NCI-H1436 treated with DMSO at 0.1 percent for 48 hours (cell line): ENCODE measurements at places on chromosomes 6 and 20.

DNA sequence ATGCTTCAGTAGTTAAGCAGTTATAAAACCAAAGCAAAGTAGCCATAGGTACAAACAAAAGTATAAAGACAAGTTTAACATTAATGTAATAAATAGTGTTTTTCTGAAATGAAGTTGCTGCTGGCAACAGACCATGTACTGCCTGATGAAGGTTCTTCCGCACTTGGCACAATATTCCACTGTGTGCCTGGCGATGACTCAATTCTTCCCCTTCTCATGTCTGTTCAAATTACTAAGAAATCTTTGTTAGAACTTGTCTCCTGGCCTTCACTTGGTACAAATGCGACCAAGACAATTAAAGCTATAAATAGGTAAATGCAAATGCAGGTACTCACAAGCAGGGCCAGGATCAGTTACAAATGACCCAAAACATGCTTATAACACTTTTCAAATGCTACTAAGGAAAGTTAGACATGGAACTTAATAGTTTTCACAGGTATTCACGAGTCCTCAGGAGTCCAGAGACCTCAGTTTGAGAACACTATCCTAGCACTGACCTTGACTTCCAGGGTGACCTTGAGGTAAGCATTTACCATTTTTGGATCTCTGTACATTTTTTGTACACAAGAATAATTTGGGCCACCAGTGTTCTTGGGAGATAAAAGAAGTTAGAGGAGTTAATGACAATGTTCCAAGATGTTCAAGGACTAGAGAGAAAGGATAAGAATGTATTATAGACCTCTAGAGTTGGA lies 8.1 kb upstream of the DDR1 start:
- no peak for DNase-seq

GRCh38 chr6:74879976-74880375 lies 325.9 kb downstream of the COL12A1 start:
- DNase-seq = no peak

DNA sequence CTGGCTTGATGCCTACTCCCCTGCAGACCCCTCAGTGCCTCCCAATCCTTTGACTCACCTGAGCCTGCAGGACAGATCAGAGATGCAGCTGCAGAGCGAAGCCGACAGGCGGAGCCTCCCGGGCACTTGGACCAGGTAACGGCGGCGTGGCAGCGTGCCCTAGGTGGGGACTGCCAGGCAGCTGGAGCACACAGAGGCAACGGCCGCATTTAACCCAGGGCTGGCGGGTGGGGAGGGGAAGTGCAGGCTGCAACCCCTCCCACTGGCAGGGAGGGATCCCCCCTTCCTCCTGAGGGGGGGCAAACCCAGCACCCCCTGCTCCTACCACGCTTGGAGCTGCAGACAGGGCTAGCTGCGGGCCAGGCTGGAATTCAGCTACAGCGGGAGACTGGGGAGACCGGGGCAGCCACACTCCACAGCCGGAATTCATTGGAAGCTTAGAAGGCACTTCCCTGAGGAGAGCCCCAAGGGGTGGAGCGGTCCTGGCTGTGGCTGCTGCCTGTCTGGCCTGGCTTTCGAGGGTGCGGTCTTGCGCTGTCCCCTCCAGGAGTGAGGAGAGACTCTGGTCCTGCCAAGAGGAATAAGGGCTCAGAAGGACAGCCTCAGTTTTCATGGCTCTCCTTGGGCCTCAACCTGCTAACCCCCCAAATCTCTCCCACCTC lies at the start of gene MATN4:
TSS of gene MATN4 (minus strand) at position 183 of the 662 bp plus-strand sequence. CDS start 2,717 bp downstream, outside the sequence.
- no peak for DNase-seq

DNA sequence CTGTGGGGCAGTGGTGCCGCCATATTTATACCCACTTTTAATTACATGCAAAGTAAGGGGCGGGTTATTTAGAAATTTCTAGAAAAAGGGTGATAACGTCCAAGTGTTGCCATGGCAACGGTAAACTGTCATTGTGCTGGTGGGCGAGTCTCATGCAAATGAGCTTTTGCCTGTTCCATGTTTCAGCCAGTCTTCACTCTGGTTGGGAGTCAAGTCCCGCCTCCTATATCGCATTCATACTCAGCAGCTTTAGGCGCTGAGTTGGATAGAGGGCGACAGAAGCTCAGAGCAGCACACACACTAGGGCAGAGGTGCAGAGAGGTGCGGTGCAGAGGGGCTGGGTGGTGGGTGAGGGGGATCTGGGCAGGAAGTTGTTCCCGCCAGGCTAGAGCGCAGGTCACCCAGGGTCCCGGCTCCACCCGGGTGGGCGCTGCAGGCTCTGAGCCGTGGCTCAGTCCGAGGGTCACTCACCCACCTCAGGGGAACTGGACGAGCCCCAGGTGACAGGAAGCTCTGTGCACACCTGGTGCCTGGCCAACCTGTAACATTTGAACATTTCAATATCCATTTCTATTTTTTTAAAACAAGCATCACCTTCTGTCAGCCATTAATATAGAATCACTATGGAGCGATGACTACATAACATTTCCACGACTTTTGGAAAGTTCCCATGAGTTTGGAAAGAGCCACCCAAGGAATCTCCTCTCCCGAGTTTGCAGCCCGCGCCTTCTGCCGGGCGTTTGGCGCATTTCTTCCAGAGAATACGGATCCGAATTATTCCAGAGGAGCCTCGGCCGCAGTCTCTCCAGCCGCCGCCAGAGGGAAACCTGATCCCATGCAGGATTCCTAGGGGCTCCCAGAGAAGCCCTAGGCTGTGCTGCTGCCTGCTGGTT lies 89.1 kb upstream of the PHACTR3 start:
- DNase-seq = no peak

DNA sequence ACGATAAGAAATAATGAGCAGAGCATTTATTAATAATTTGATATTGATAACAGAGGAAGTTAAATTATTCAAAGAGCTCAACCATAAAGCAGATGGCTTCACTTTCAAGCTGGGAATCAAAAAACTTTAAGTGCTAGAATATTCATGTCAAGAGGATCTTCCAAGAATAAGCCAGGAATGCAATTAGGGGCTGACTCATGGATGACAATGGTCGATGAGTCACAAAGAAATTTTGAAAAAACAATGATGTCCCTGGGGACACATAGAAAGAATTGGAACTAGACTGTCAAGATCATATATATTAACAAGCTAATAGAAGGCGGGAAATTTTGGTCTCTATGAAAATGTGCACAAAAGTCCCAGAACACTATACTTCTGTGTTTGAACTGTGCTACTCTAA lies 304.1 kb downstream of the LAMA2 start:
- DNase-seq = no peak

GRCh38 chr20:17845701-17846475 lies 122.7 kb downstream of the SNX5 start:
- no peak for DNase-seq

- DNase-seq = no peak
Observed at GRCh38 chr6:7813704-7814103, 87.8 kb downstream of the BMP6 start.

DNA sequence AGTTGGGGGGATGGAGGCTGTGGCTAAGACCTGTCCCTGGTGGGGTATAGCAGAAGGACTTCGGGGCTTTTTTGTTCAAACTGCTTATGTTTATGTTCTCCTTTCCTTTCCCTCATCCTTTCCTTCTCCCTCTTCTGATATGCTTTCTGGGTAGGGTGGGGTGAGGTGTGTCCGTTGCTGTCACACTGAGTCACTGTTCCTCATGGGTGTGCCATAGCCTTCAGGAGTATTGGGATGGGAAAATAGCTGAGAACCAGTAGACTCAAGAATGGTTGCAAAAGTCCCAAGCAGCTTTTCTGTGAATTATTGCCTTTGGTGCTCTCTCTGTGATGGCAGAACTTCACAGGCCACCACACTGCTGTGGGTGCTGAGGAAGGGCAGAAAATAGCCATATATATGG lies 39.6 kb downstream of the TPD52L1 start:
- no peak for DNase-seq

DNA sequence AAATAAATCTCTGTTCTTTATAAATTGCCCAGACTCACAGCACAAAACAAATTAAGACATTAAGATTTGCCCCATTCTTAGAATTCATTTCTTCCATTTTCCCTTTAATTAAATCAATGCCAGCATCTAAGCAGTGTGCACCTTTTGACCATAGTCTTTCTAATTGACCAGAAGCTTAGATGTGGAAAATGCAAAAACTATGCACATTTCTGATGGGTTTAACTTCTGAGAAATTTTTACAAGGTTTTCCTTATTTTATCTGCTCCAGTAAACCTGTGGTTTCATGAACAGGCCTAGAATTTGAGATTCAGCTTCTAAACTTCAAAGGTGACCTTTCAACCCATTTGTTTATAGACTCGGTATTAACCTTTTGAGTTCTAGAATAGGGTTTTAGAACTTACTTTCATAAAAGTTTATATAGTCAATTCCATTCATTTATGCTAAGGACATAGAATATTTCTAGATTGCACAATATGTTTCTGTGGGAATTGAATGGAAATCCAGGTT lies 437.8 kb upstream of the HSF2 start:
- DNase-seq = no peak

DNA sequence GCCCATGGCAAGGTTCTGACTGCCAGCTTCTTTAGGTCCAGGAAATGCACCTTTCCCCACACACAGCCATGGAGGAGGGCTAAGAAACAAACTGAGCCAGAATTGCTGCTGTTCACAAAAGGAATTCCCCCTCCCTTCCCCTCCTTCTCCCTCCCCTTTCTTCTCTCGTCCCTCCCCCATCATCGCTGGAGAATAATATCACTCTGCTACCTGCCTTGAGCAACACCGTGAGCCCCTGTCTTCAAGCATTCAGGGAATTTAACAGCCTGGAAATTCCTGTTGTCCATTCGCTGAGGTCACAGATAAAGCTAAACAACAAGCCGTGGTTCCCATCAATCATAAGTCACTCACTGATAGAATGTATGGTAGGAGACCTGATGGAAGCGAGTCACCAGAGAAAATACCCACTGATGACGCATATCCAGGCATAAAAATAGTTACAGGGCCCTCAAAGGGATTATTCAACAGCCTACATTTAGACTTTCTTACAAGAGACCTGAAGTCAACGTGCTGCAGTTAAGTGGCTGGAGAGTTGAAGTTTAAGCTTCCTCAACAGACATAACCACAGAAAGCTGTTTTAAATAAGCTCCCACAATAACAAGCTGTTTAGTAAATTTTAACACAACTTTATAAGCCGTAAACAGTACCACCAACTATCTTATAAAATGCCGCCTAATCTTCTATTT lies 59.7 kb downstream of the HIVEP2 start:
- no peak for DNase-seq

GRCh38 chr20:18839507-18840247 lies 26.1 kb downstream of the SCP2D1 start:
- no peak for DNase-seq

DNA sequence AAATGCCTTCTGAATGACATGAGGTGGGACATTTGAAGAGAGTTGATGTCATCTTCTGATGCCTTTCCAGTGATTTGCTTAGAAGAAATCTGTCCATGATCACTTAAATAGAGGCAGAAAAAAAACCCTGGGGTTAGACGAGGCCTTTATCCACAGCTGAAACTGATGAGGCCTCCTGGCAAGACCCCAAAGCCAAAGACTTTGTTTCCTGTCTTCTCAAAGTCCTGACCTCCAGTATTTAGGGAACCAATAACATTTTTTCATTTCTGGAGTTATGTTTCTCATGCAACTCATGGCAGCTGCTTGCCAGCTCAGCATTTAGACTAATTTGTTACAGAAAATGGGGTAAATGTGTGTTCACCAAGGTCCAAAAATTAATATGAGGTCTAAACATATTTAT lies 248.0 kb upstream of the PRDM1 start:
- DNase-seq = no peak

- no peak for DNase-seq
Observed at GRCh38 chr6:88157106-88157505, 9.0 kb downstream of the CNR1 start.

- DNase-seq = no peak
Observed at GRCh38 chr6:167153521-167153959, 4.2 kb downstream of the GPR31 start.

- no peak for DNase-seq
Observed at GRCh38 chr20:47281376-47281775, 75.1 kb downstream of the ZMYND8 start.

DNA sequence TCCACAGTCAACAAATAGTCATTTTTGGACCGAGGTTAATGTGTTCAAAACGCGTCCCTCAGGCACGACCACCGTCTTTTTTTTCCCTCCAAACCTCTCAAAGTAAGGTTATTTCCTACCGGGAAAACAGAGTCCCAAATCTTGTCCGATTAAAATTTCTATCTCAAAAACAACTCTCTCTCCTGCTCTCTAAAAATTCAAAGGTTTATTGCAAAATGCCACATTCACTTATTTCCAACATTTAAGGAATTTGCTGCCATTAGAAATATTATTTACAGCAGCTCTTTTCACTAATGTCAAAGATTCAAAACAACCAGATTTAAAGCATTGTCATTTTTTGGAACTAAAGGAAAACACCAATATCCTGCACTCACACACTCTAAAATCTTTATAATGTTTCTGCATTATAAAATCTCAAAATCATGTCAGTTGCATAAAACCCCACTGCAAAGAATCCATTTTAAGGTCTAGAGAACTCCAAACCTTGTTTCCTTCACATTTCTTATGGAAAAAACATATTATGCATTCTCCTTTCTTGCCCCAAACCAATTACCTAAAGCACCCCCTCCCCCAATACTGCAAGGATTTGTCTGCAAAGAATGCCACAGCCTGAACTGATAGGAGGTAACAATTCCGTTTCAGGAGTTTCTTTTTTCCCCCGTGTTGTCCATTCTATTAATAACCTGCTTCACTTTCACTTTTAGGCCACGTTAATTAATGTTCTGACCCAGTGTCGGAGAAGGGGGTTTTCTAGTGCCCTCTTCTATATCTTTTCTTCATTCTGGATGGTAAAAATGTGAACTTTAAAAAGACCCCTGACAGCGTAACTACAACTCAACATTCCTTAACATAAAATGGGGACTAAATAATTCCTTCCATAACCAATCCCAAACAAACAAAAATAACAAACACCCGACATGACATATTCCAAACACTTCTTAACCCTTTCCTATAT lies 1.4 kb downstream of the NRN1 start:
- DNase-seq = no peak

DNA sequence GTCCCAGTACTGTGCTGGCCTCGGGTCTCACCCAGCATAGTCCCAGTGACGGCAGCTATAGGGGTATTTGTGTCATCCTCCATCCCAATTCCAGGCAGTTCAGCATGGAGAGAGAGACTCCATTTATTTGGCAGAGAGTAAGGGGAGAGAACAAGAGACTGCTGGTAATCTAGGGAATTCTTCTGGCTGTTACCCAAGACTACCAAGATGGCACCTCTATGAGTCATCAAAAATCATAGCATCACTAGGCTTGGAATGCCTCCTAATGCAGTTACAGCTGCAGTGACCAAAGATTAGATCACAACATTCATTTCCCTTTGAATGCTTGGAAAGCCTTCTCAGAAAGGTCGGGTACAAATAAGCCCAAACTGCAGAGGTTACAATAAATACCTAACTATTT lies 660.4 kb upstream of the FLRT3 start:
- DNase-seq = no peak

DNA sequence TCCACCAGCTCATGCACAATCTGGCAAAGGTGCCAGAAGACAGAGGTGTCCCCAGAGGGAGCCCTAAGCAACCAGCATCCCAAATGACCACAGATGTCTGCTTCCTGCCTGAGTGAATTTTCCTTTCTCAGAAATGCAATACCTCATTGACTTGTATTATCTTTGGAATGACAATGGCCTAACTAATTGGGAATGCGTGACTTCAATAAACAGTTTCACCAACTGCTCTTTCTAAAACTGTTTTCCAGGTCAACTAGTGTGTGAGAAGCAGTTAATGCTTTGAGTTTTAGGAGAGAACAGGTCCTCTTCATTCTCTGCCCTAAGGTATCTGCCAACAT lies 108.9 kb upstream of the SNX9 start:
- no peak for DNase-seq
